Lower leg skin (tissue), 4 donors: ENCODE measurements at places on chromosomes 4 and X. TPM values are rescaled to one million over a fixed set of nuclear protein-coding genes. Genes with fewer than 3 reads are reported as not detected.

NMU gene
- total RNA-seq = 30.3 TPM

INTS6L gene
- total RNA-seq = 7.4 TPM

LEF1 gene
- 4.0 TPM for total RNA-seq

P2RY10 gene
- 2.7 TPM for total RNA-seq

GRCh38 chr4:174869339-174869738, 40.3 kb upstream of the GLRA3 start:
- DNase-seq = no peak

GRCh38 chrX:23493941-23494374, 159.3 kb downstream of the PTCHD1 start:
- no peak for DNase-seq

DNA sequence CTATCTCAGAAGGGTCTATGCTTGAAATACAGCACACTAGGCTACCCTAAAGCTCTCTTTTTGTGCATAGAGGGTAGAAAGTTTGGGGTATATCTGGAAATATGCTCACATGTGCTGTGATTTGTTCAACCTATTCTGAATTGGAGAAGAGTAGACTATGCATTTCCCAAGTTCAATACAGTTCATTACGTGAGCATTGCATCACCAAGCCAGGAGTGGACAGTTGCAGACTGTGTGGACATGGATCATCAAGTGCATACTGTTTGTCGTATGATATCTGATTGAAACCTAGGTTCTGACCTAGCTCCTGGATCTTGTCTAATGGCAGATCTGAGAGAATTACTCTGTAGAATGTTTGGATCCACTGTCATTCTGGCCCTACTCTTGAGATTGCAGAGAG, 161.1 kb downstream of the FRAS1 start:
- DNase-seq = no peak

DNA sequence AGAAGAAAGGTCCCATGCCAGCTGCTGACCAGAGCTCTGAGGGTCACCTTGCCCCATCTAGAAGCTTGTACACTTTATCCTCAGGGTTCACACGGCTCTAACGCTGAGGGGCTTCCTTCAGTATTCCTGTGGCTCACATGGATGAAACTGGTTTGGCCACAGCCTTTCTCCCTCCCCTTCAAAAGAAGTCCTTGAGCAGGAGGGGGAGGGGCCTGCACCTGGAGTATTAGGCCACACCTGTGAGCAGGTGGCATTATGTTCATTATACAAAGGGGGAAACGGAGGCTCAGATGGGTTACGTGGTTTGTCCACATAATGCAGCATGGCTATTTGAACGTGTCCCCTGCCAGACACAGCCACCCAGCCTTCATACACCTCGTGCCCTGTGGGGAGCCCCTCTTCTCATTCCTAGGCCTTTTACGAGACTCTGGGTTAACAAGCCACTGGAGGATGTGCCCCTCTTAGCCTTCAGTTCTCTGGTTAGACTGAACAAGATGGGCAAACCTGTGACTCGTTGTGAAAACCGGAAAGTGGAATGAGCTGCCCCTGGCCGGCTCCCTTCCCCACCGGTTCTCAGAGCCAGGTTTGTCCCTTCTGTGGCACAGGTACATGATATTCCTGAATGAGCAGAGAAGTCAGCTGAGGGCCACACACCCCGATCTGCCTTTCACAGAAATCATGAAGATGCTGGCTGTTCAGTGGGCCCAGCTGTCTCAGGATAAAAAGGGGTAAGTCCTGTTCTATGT, 27.2 kb upstream of the JAKMIP1 start:
- peak; percentile 80 for DNase-seq

- no peak for DNase-seq
Observed at GRCh38 chr4:88860586-88860985, 163.0 kb upstream of the NAP1L5 start.

DNA sequence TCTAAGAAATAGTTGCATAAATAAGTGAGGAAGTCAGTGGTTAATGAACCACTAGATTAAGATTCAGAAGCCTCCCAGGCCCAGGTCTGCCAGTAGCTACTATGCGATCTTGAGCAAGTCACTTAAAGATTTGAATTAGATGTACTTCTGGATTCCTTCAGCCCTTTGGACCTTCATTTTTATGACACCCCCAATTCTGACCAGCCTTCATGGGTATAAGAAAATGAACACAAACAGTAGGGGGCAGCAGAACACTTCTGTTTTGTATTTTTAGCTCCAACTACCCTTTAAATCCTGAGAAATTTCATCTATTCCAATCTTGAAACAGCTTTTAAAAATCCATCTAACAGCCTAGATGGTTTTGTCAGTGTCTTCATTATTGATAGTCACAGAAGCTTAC, 19.0 kb downstream of the TMEM47 start:
- DNase-seq = no peak

DNA sequence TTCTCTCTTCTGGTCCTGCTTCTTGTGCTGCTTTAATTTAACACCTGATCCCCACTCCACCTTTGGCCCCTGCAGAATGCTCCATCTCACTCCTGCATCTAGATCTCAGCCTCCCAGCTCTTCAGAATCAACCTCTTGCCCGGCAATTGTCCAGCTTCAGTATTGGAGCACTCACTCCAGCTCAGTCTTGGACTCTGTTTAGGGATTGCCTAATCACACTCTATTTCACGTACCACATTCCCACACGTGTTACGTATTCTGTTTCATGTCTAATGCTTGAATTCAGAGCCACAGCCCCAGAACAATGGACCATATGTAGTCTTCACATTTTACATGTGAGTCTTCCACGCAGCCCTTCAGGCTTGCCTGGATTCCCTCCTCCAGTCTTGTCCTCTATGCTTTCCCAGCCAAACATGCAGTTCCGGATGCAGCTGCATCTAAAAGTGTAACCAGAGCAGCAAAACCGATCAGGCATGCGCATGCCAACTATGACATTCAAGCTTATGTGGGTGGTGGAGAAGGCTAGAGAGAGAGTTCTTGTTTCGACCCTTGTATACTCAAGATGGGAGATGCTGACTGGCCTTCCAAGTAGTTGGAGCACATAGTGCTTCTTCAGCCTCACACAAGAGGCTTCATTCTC, 105.2 kb upstream of the FAM9A start:
- no peak for DNase-seq

DNA sequence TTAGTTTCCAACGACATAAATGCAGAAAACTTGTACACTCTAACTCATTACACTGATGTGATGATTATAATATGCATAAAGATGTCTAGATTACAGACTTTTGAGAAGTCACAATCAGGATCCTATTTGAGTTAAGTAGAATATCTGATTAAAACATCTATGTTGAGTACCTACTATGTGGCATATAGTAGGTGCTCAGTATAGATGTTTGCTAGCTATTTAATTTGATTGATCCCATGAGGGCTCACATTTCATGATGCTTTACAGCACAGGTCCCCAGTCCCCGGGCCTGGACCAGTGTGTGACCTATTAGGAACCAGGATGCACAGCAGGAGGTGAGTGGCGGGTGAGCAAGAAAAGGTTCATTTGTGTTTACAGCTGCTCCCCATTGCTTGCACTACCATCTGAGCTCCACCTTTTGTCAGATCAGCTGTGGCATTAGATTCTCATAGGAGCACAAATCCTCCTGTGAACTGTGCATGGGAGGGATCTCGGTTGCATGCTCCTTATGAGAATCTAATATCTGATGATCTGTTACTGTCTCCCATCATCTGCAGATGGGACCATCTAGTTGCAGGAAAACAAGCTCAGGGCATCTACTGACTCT, 33.0 kb upstream of the CXCL8 start:
- DNase-seq = no peak

DNA sequence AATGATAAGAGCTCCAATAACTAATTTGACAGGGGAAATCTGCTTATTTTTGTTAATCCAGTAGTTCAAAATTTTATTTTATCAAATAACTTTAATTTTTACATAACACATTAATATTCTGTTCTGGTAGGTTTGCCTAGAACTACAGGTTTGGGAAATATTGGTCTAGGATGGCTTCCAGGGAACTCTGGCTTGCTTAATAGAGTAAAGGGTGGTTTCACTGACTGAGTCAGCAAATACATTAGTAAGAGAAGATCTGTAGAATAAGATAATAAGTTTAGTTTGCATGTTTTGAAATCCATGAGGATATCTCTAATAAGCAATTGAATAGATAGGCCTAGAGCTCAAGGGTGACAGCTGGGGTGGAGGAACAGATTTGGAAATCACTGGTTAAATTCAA, 500.7 kb downstream of the ZNF674 start:
- DNase-seq = no peak
